Naive thymus-derived CD8-positive, alpha-beta T cell (primary cell): ENCODE measurements at places on chromosomes 12 and 14. TPM values are rescaled to one million over a fixed set of nuclear protein-coding genes. Genes with fewer than 3 reads are reported as not detected.

Gene TUNAR
- polyA plus RNA-seq, result not detected

Gene DIO2
- polyA plus RNA-seq, result not detected

Gene ALKBH2
- polyA plus RNA-seq, result 19.1 TPM

Gene ABCB9
- 0.80 TPM for polyA plus RNA-seq

Gene RNF212B
- not detected for polyA plus RNA-seq

Gene PLA2G1B
- polyA plus RNA-seq, result 0.77 TPM

- no peak for DNase-seq
Observed at GRCh38 chr14:97844042-97844441, 1046.9 kb downstream of the VRK1 start.

- DNase-seq, result no peak
Observed at GRCh38 chr14:62445570-62445969, 599.7 kb downstream of the KCNH5 start.

DNA sequence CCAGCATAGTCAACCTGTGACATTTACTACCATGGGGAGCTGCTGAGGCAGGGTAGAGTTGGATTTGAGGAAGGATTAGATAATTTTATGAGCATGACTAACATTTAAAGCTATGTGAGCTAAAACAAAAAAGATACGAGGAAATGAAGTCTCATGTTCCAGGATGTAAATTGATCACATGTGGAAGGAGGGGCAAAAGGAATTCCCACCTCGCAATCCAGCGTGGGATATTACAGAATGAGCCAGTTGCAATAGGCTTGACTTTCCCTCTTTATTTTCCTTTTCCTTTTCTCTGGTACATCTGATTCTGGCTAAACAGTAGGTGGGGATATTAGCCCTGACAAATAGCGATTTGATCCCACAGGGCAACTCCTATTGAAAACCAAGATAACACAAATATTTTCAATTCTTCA is 214.9 kb upstream of the HMGA2 start:
- no peak for DNase-seq

- no peak for DNase-seq
Observed at GRCh38 chr12:9364224-9365176, 156.3 kb upstream of the PZP start.

GRCh38 chr14:60266021-60266937 is 17.3 kb downstream of the PPM1A start:
- DNase-seq, result no peak
